MCF 10A (cell line): ENCODE measurements at places on chromosomes 4 and X.
A peak's percentile ranks its signal among the peaks of the same experiment; 100 is the strongest.

DNA sequence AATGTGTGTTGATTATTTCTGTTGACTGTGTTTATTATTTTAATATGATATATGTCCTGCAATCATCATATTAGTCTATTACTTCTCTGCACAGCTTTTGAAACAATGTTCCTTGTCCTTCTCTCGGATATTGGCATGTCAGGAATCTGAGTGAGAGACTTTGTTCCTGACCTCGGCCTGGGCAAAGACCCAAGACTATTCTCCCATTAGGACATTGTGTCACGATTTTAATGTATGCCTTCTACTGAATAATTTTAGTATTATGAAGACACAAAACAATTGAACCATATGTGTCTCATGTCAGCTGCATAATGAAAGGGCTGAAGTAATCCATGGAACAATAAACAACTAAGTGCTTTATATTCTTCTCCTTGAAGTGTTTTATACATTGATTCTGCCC is 580.8 kb upstream of the TENM3 start:
- DNase-seq: peak; percentile 69

DNA sequence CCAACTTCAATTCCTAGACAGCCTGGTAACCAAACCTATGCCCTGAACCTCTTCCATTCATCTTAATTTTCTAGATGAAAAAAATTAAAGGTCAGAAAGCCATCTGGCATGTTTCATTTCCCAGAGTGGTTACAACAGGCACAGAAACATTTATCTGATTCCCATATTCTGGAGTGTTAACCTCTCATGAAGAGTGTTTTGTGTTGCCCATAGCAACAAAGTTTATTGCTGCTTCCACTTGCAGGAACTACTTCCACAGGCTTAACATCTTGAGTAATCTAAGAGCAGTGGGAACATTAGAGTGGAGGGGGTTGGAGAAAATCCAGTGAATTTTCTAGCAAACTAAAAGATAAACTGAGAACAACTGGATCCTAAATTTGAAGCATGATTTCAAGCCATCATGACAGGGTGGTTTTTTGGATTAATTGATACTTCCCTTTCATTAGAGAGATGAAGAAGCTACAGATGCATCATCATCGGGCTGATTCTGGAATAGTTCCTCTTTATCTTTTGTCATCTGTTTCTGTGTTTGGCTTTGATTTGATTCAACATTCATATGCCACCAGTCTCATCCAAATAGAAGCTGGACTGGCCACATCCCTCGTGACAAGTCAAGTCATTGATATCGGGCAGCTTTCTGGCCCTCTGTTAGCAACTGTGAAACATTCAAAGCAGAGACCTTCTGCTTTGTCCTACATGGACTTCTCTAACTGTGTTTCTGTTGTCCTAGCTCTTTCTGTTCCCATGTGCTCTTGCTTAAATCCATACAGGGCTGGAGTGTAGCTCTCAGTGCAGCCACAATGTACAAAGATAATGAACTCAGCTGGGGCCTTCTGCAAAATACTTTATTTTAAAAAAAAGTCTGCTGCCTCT is 167.3 kb downstream of the MID1IP1 start:
- DNase-seq: no peak

DNA sequence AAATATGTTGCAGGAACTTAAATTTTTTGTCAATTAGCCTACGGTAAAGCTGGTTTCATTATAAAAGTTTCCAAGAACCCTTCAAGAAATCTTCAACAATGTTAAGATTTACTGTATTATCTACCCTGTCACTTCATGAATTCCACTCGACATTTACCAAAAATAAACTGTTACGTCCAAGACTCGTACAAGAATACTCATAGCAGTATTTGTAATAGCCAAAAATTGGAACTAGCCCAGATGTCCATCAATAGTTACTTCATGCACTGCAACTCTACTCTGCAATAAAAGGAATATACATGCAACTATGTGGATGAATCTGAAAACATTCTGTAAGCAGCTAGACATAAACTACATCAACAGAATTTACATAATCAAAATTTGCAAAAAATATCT is 13.4 kb downstream of the RBMX start:
- no peak for DNase-seq

DNA sequence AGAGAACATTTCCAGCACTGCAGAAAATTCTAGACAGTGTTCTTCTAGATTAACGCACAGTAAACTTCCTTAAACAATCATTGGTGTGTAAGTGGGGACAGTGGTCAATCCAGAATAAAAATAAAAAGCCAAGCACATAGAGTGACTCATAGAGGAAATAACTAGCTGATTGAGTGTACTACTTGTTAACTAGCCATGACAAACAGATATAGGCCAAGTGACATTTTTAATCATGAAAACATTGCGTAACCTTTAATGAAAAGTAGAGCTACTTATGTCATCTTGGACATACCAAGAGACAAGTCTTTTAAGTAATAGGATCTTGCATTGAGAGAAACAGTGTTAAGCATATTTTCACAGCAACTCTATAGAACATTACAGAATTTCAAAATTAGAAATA is 233.9 kb upstream of the MAB21L2 start:
- DNase-seq: peak; percentile 40

GRCh38 chrX:110536816-110537215 is 178.2 kb downstream of the RTL9 start:
- no peak for DNase-seq

DNA sequence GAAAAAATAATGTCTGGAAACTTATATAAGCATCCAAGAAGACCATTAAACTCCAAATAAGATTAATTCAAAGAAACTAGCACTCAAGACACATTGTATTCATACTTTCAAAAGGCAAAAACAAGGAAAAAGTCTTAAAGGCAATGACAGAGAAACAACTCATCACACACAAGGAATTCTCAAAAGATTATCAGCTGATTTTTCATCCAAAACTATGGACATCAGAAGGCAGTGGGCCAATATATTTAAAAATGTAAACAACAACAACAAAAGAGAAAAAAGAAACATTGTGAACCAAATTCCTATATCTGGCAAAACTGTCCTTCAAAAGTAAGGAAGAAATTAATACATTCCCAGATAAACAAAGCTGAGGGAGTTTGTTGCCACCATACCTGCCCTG is 711.4 kb upstream of the GALNTL6 start:
- no peak for DNase-seq

- DNase-seq: peak; percentile 6
Observed at GRCh38 chr4:891747-892146, 40.4 kb downstream of the GAK start.

DNA sequence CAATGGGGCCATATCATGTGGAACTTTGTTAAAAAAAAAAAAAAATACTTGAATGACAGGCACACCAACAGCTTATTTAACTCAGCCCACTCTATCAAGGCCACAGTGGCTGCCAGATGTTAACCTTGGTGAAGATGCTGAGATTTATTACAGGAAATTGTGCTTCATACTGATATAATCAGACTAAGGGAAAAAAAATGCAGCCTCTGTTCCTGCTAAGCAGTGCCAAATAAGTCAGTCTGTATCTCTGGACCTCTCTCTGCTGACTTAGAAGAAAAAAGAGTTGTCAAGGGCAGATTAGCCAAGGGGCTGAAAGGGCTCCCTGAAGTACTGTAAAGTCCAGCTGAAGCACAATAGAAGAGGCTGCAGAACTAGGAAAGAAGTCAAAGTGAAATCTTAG is 677.7 kb upstream of the HTR2C start:
- DNase-seq: no peak

GRCh38 chr4:23970201-23970850 is 80.5 kb upstream of the PPARGC1A start:
- DNase-seq: no peak

GRCh38 chrX:41686788-41687187 is 2.0 kb upstream of the GPR34 start:
- DNase-seq: no peak

- DNase-seq: peak; percentile 6
Observed at GRCh38 chrX:20414762-20415445, 148.2 kb upstream of the RPS6KA3 start.
